Stimulated activated CD4-positive, alpha-beta T cell treated with anti-CD3 and anti-CD28 coated beads, TNF-alpha, amount 100 ng/mL, for 1 hour (primary cell): ENCODE measurements at places on chromosomes 5 and 9.

- DNase-seq, result no peak
Observed at GRCh38 chr9:708551-709432, 132.7 kb upstream of the DMRT1 start.

DNA sequence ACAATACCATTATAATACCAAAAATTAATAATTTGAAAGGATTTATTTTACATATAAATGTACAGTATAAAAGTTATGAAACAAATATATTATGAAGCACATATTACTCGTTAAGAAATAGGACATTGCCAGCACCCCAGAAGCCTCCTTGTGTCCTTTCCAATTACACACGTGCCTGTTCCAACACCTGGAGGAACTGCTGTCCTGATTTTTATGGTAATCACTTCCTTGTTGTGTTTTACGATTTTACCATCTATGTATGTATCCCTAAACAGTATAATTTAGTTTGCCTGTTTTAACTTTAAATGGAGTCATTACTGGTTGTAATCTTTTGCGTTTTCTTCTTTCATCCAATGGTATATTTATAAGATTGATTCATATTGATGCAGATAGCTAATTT, 105.0 kb downstream of the CDC42SE2 start:
- no peak for DNase-seq

GRCh38 chr5:137609127-137609526, 110.0 kb upstream of the SPOCK1 start:
- no peak for DNase-seq

- DNase-seq, result no peak
Observed at GRCh38 chr5:71699751-71700150, 19.3 kb upstream of the CARTPT start.

DNA sequence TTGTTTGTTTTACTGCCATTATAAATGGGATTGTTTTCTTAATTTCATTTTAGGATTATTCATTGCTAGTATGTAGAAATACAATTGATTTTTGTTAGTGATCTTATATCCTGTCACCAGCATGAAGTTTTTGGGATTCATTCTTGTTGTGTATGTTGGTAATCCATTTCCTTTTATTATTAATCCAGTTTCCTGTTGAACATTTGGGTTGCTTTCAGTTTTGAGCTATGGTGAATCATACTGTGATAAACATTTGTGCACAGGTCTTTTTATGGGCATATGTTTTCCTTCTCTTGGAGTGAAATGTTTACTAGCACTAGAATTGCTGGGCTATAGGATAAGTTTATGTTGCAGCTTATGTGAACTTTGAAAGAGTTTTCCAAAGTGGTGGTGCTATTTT, 69.6 kb downstream of the MAN2A1 start:
- no peak for DNase-seq

DNA sequence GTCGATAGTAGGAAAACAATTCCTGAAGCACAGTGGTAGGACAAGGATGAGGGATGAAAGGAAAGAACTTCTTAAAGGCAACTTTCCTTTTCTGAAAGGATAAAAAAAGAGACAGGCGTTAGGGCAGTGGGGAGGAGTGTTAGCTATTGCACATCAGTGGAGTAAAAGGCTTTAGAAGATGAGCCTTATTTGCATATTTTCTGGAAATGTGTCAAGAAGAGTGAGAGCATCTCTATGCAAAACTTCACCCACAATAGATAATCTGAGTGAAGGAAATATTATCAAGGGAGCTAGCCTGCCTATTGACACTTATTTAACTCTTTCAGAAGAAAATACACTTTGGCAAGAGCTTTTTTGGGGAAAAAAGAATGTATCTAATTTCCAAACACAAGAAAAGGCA, 151.6 kb downstream of the MACIR start:
- DNase-seq, result no peak

- no peak for DNase-seq
Observed at GRCh38 chr5:79135790-79136553, 24.4 kb downstream of the BHMT start.

DNA sequence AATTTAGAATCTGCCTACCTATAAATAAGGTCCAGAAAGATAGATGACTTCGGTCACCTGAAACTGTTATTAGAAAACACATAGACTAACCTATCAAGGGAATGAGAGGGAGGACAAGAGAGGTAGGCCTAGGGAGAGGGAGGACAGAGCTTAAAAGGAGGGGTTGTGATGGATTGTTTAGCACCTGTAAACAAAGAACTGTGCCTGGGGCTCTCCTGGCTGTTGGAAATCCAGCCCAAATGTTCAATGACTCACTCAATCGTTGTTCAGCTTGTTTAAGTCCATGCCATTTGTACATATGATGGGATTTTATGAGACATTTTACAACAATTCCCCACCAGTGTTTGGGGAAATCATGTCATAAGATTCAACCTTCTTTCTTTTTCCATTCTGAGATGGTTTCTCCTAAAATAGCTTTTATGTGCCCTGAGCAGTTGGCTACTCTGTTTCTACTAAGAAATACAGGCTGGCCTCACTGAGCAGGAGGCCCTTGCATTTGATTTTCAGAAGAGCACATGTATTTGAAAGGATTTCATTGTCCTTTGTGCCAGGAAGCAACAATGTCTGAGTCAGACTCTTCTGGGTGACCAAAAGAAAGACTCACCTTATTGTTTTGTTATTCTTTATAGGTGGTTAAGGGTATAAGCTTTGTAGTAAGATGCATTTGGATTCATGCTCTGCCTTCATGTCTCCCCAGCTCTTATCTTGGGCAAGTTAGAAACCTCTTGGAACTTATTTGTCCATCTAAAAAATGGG, 48.2 kb upstream of the GPR151 start:
- DNase-seq, result no peak

- DNase-seq, result no peak
Observed at GRCh38 chr9:125850763-125851162, 103.6 kb downstream of the PBX3 start.

GRCh38 chr9:92749071-92749933, 15.3 kb downstream of the BICD2 start:
- DNase-seq, result no peak

DNA sequence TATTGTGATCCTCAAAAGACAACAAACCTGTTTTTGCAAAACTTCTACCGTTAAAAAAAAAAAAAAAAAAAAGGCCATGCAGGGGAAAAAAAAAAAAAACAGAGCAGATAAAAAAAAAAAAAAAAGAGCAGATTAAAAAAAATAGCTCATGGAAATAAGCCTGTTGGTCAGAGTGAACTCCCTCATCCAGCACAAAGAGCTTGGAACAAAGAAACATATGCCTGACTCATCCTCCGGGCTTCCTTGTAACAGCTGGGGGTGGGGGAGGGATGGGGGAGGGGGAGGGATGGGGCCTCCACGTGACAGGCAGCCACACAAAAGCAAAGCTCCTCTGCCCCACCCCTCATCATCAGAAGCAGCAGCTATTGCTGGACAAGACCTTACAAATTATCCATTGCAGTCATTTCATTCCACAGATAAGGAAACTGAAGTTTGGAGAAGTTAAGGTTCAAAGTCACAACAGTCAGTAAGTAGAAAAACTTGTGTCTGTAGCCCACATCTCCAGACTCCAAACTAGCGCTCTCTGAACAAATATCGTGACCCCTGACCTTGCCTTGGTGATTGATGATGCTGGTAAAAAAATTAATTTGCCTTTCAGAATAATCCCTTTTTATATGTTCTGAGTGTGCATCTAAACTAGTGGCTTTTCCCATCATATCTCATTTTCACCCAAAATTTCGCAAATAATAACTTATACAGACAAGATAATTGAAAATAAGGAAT, 38.9 kb downstream of the SLC35D2 start:
- DNase-seq, result no peak

- DNase-seq, result no peak
Observed at GRCh38 chr5:143398053-143398355, 5.5 kb downstream of the NR3C1 start.

DNA sequence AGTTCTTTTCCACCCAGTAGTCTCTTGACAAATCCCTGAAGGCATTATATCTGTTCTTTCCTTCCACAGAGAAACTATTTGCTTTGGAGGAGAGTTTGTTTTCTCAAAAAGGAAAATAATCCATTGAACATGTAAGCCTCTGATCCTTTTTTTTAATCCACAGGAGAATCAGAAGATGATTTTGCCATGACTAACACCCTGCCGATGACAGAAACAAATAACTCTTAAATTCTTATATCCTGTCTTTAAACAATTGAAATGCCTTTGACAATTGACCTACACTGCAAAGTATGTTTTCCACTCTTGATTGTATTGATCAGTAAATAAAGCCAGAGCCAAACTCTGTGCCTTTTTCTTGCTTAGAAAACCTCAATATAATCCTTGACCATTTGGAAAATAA, 666.4 kb upstream of the CTNND2 start:
- DNase-seq, result no peak

DNA sequence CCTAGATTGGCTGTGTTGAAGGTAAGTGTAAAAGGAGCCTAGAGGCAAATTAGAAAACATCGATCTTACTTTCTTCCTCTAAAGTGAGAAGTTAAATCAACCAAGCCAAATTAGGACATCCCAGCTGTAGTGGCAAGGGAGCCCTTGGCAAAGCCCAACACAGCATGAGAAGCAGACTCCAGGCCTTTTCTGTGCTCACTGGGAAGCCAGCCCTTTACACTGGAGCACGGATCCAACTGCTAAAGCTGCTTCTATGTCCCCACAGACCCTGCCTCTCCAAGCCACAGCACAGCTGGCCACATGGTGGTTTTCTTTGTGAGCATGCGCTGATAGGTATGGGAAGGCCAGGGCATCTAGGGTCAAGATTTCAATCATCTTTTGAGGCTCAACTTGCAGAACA, 94.1 kb downstream of the APBA1 start:
- DNase-seq, result no peak

- no peak for DNase-seq
Observed at GRCh38 chr9:110112792-110113191, 95.2 kb downstream of the C9orf152 start.

GRCh38 chr5:125829349-125829748, 593.9 kb upstream of the GRAMD2B start:
- DNase-seq, result no peak

- no peak for DNase-seq
Observed at GRCh38 chr5:34843497-34843896, 4.5 kb downstream of the TTC23L start.

DNA sequence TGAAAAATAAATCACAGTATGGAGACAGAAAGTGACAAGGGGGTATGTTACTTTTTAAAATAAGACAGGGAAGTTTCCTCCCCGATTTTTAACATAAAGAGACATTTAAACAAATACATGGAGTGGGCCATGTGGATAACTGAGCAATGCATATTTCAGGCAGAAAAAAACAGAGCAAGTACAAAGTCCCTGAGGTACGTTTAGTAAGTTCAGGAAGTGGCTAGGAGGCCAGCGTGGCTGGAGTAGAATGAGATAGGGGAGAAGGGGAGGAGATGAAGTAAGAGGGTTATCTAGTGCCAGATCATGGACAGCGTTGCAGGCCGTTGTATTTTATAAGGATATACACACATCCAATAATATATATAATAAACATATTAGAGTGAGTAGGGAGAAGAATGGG, 84.2 kb upstream of the ELL2 start:
- no peak for DNase-seq

GRCh38 chr9:128232528-128233428, 29.6 kb downstream of the DNM1 start:
- DNase-seq, result no peak

DNA sequence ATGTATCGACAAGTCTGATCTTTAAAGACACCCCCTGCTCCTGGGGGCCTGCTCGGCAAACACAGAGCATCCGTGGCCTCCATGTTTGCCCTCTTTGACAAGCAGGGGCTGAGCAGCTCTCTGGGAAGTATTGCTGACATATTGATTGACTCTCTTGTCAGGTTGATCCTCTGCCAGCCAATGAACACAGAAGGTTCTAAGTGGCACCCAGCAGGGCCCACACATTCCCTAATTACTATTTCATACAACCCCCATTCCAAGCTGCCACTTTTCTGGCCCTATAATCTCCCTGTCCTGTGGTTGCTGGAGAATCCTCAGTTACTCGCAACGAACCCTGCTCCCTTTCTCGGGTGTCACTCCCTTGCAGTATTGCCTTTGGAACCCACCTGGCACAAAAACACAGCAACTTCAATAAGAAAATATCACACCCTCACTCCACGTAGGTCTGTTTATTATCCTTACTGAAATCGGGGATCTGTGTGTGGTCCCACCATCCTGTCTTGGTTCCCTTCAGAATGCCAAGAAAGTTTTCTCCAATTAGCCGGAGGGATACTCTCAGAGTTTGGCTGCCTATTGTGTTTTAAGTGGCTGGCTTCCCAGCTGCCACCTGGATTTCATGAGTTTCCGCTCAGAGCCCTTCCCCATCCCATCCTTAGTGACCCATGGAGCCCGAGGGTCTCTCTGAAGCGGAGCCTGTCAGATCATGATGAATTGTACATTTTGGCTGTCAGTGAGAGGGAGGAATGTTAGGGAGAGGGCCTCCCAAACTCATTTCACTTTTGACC, 249.0 kb upstream of the WWC1 start:
- DNase-seq, result no peak

DNA sequence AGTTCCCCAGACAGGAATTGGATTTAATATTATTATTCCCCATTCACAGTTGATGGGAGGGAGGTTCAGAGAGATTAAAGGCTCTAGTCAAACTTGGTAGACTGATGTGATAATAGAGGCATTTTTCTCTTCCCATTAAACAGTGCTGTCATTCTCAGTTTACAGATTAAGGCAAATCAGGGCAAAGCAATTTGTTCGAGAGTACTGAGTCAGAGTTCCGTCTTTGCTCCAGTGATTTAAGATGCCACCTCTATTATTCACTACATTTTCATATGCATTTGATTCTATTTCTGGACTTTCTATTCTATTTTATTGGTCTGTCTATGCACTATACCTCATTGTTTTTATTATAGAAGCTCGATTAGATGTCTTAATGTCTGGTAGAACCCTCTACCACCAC, 201.0 kb upstream of the RAI14 start:
- DNase-seq, result no peak
